ENCODE measurements at places on chromosomes 3 and 15. TPM values are rescaled to one million over a fixed set of nuclear protein-coding genes. Genes with fewer than 3 reads are reported as not detected.

DNA sequence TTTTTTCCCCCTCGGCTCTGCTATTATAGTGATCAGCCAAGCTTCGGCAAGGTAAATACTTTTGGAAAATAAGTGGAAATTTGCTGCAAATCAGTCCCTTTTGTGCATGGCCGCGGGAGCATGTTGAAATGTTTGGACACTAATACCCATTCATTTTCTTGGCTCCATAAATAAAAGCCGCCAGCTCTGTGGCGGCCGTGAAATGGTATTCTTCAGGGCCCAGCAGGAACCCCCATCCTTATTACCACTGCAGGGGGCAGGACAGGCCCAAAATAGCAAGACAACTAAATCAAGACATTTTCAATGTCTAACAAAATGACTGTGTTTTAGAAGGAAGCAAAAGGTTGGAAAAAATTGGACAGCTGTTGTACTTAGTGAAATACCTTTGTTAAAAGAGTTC lies 362.3 kb downstream of the NR2F2 start:
- H3K36me3 ChIP-seq = no peaks in the 10 kb centered on the region
- no peaks in the 10 kb centered on the region for H3K27me3 ChIP-seq
- no peaks in the 10 kb centered on the region for H3K4me1 ChIP-seq
- H3K27ac ChIP-seq = no peak overlapping the region
- no peak for DNase-seq

GRCh38 chr3:191882289-191882688 lies 421.3 kb downstream of the PYDC2 start:
- no peak for DNase-seq
- no peak overlapping the region for H3K27ac ChIP-seq
- no peaks in the 10 kb centered on the region for H3K4me1 ChIP-seq
- no peak overlapping the region for H3K4me3 ChIP-seq
- H3K27me3 ChIP-seq = no peaks in the 10 kb centered on the region

DNA sequence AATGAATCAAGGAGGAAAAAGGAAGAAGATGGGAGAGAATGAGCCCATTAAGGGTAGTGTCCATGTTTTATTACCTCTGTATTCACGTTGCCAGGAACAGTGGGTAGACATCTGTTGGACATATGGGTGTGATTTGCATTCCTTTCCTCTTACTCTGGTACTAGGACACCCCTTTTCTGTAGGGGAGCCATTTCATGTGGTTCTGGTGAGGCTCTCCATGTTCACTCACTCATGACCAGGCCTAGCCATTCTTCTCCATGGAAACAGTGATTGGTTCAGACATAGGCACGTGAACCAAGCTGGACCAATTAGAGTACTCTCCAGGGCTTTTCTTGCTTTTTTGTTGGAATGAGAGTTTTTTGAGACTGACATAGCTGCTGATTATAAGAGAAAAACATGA lies 39.6 kb upstream of the PDCD6IP start:
- no peaks in the 10 kb centered on the region for H3K36me3 ChIP-seq
- no peaks in the 10 kb centered on the region for H3K4me1 ChIP-seq
- H3K27ac ChIP-seq = no peak overlapping the region
- H3K27me3 ChIP-seq = no peaks in the 10 kb centered on the region
- no peak for DNase-seq

- H3K4me1 ChIP-seq = peaks cover 24% of the 10 kb centered on the region
- peaks cover 22% of the 10 kb centered on the region for H3K27me3 ChIP-seq
- DNase-seq = peak; percentile 90
- H3K36me3 ChIP-seq = no peaks in the 10 kb centered on the region
- peak overlapping the region; percentile 80 for H3K27ac ChIP-seq
These were observed 100.0 kb upstream of the IGF1R start for GRCh38 chr15:98548139-98548971.

DNA sequence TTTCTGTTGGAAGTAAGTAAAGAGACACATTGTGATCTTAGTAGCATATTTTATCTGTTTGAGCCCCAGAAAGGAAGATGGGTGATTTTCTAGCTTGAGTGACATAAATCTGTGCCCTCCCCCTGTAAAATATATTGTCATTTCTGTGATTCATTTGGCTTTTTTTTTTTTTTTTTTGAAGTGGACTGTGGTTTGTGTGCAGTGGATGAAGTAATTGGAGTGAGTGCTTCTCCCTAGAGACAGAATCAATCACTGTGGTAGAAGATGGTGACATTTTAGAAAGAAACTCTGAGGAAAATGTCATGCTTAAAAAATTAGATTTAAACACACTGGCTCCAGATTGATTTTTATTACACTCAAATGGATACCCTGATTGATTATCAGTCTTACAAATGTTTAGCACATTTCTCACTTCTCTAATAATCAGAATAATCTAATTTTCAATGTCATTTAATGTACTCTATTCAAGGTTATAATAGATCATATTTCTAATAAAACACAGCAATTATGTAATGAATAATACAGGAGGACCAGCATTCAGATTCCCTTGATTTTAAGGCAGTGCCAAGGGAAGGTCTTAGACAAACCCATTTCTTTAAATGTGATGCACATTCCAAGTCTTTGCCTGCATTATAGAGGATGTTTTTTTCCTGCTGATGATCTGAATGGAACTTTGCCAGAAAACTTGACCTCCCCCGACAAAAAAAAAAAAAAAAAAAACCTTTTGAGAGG lies 116.6 kb downstream of the TOP2B start:
- H3K4me1 ChIP-seq = no peaks in the 10 kb centered on the region
- no peak overlapping the region for H3K4me3 ChIP-seq
- no peaks in the 10 kb centered on the region for H3K27me3 ChIP-seq

- no peaks in the 10 kb centered on the region for H3K27me3 ChIP-seq
- no peak for DNase-seq
- no peaks in the 10 kb centered on the region for H3K36me3 ChIP-seq
- no peak overlapping the region for H3K27ac ChIP-seq
- no peak overlapping the region for H3K4me3 ChIP-seq
These were observed 324.5 kb upstream of the GBE1 start for GRCh38 chr3:82085851-82086475.

DNA sequence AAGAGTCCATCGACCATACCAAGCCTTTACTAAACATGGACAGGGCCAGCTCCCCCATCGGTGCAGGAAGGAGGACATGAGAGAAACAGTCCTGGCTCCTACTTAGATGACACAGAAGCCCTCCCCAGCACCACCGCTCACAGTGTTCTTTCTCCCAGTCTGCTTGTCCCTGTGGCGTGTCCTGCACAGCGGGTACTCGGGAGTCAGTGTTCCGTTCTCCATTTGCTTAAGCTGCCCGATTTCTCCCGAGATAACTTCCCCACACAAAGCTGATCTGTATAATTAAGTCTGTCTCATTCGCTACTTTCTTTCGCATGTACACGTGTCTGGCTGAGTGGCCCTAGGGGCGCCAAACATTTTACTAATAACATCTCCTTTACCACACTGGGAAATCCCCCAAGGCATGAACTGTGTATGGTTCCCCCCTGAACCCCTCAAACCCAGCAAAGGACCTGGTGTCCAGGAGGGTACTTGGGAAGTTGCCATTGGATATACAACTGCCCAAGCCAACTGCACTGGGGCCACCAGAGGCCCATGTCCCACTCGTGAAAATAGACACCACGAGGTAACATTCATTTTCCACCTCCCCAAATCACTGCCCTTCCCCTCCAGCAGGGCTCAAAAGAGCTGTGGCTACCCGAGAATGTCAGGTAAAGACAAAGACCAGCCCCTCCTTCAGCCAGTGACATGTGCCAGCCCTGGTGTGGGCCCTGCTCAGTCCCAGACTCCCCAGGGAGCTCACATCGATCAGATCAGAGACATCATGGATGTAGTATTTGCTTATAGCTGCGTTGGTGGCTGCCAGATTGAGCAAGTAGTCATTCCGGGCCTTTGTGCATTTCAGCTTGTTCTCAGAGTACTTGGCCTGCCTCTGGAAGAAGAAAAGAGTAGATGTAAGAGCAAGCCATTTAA lies 96.5 kb upstream of the RAD18 start:
- H3K27ac ChIP-seq = no peak overlapping the region
- H3K4me1 ChIP-seq = no peaks in the 10 kb centered on the region
- H3K27me3 ChIP-seq = no peaks in the 10 kb centered on the region
- no peak for DNase-seq
- no peak overlapping the region for H3K4me3 ChIP-seq

GRCh38 chr15:29787767-29788166 lies 34.5 kb downstream of the TJP1 start:
- no peaks in the 10 kb centered on the region for H3K27me3 ChIP-seq
- no peak overlapping the region for H3K4me3 ChIP-seq
- H3K36me3 ChIP-seq = no peaks in the 10 kb centered on the region

TPRG1 gene
- polyA plus RNA-seq = 12.8 TPM

BOC gene
- 8.8 TPM for polyA plus RNA-seq
